ENCODE measurements at places on chromosomes 1 and 21.

- DNase-seq, result no peak
Observed at GRCh38 chr1:225842074-225842473, 32.1 kb downstream of the EPHX1 start.

DNA sequence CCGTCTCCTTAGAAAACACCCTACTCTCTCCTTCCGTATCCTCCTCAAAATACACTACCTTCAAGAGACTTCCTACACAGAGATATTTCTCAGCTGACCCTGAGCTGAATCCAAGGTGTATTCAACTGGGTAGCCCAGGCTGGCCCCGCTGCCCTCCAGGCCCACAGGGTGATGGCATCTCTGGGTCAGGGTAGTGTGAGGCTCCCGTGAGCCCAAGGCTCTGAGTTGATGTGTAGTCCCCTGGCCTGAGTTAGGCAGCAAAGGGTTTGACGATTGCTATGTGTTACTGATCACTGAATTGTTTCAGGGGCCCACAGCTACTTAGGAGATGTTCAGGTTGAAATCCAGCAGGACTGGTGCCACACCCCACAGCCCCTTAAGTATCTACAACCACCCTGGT is 6.7 kb downstream of the INAVA start:
- DNase-seq, result no peak

- no peak for DNase-seq
Observed at GRCh38 chr1:23594927-23595353, 35.6 kb upstream of the ID3 start.

GRCh38 chr1:151508833-151509232 is 2.4 kb upstream of the CGN start:
- DNase-seq, result no peak

GRCh38 chr1:5151511-5151910 is 497.1 kb downstream of the AJAP1 start:
- DNase-seq, result no peak

DNA sequence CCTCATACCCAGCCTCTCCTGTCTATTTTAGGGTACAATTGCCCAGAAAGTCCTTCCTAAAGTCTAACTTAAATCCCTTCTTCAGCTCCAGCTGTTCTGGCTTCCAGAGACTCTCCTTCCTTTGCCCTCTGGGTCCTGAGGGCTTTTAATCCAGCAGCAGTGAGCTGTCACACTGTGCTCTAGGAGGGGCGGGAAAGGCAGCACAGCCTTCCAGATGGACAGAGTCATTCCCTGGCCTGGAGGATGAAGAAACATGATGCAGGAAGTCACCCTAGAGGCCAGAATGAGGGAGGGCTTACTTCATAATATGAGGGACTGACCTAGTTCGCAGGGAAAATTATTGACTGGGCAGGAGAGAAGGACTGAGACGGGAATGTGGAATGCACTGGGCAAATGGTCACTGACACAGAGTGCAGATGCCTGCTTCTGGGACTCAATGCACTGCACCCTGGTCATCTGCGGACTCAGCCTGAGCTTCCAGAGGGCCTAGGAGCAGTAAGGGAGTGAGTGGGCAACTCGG is 1.3 kb downstream of the SH2D2A start:
- DNase-seq, result peak; percentile 59

DNA sequence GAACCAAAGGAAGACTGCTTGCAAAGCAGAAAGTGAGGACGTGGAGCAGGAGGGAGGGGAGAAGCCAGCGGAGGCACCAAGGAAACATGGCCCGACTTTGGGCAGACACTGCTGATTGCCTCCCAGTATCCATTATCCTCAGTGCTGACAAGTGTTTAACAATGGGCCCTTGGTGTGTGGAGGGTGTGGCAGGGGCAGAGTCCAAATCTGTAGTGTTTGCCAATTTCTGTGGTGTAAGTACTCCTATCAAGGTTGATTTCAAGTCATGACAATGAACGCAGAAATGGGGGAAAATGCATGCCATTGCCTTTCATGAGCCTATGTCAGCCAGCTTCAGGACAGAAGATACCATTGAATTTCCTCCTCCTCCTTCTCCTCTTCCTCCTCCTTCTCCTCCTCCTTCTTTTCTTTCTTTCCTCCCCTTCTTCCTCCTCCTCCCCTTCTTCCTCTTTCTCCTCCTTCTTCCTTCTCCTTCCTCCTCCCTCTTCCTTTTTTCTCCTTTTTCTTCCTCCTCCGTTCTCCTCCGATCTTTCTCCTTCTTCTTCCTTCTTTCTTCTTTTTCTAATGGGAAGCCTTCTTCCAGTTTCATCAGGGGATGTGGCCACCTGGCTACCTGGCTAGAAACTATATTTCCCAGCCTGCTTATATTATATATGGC is 10.3 kb upstream of the PHC2 start:
- no peak for DNase-seq

DNA sequence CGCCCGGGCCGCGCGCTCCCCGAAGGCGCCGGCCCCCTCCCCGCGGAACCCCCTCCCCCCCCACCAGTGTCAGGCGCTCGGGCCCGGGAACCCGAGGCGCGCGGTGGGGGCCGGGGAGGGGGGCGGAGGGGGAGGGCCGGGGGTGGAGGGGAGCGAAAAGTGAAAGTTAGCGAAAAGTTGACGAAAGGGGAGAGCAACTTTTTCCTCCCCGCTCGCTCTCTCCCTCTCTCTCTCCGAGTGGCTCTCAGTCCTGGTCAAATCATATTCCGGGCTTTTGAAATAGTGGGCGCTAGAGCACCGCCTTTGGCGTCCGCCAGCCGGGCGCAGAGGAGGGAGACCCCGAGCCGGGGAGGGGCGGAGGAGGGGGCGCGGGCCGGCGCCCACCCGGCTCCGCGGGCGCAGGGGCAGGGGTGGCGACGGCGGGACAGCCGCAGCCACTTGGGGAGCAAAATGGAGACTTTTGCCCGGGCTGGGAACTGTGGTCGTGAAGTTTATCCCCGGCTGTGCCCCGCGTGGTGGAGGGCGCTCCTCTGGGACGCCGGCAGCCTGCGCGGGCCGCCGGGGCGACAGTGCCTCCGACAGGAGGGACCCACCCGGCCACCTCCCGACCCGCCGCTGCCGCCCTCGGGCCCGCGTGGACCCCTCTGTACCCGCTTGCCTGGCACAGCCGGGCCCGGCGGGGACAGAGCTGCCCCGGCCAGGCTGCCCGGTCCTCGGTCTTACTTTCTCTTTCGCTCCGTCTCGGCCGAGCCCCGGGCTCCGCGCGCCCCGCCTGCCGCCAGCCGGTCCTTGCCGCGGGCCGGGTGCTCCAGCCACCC is 697 bp downstream of the PRDM16 start:
- DNase-seq, result peak; percentile 51

GRCh38 chr1:87523466-87523865 is 194.8 kb downstream of the LMO4 start:
- no peak for DNase-seq

- DNase-seq, result peak; percentile 65
Observed at GRCh38 chr1:218480137-218480536, 135.0 kb downstream of the TGFB2 start.

DNA sequence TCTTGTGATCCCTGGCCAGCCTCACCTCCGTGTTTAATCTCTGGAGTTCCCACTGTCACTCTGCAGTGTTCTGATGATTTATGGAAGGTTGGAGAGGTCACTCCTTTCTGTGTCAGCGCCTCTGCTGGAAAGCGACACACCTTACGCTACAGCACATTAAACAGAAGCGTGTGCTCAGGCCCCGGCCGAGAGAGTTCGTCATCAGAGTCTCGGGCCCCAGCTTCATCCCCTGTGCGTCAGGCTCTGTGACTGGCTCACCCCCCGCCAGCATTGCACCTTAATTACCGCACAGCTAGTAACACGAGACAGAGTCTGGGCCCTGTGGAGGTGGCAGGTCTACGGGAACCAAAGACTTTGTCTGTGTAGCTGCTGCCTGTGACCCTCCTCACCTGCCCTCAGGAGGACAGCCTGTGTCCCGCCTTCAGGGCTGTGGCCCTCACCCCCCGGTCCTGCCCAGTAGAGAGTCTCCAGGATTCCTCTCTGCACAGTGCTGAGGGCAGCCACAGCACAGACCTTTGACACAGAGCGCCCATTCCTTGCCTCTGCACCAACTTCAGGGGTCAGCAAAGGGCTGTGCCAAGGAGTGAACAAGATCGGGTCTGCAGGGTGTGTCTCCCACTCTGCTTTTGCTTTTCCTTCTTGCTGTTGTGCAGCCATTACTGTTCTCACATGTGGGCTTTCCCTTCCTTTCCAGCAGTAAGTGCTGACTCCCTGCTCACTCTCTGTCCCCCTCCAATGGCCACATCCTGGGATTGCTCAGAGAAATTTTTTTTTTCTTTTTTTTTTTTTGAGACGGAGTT is 157.6 kb downstream of the PGBD5 start:
- DNase-seq, result peak; percentile 89

DNA sequence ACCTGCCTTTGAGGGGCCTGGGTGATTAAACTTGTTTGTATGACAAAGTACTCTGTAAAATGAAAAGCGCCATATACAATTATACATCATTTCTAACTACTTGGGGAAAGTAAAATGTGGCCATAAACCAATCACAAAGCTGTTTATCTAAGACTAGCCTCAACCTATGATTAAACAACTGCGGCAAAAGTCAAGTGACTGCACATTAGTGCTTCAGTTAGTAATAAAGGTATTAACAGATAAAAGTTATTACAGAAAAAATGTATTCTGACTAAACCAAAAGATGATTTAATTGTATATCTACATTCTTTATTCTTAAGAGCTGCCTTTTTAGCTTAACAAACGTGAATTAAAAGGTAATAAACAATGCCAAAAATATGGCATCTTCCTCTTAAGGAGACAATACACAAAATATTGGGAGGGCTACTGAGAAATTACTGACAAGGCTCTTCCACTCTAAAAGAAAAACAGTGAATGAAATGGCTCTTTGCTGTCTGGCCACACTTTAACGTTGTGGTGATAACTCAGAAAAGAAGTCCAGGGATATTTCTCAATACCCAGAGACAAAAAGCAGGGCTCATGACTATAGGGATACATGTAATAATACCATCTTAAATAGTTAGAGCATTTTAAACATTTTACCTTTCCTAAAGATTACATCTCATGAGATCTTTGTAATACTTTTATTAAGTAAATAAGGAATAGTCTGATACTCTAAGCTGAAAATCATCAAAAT is 8.6 kb downstream of the ARHGAP29 start:
- no peak for DNase-seq

- DNase-seq, result no peak
Observed at GRCh38 chr1:20152599-20152930, 13.4 kb downstream of the PLA2G2F start.

GRCh38 chr1:74530892-74531291 is 18.5 kb upstream of the LRRC53 start:
- DNase-seq, result no peak

DNA sequence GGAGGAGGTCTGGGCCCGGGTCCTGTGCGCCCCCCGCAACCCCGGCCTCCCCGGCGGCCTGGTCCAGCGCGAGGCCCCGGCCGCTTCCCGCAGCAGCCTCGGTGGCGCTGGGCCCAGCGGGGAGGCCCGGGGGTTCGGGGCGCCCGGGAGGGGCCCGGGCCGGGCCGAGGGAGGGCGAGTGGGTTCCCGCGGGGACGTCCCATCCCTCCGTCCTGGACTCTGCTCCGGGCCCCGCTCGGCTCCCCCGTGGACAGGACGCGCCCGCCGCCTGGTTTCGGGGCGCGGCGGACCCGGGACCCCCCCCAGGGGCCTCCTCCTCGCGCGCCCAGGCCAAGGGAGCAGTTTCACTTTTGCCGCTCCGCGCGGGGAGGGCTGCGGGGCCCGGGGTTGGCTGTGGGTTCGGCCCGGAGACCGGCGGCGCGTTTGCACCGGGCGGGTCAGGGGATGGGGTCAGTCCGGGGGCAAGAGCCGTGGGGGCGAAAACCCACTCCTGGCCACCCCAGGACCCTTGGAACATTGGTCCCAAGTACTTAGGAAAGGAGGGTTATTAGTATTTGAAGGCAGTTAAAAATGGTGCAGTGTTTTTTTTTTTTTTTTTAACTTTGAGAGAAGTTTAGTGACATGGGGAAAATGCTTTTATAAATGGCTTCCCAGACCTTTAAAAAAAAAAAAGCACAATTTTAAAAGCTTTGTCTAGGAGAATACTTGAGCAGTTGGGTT is 677 bp downstream of the AGPAT3 start:
- no peak for DNase-seq

DNA sequence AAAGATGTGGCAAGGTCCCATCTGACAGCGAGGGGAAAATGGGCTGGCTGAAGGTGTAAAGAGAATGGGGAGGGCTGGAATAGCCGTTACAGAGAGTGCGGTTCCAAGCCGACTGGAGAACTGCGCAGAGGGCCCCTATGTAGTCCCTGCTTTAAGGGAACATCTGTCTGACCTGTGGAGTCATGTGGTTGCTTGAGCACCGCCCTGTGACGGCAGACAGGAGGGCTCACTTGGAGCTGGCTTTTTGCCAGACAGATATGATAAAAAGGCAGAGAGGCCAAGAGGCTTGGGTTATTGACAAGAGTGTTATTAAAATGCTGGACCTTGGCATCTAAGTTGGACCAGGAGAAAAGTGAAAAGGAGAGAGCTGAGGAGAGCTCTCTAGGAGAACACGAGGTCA is 5.9 kb upstream of the PTPRF start:
- DNase-seq, result no peak

DNA sequence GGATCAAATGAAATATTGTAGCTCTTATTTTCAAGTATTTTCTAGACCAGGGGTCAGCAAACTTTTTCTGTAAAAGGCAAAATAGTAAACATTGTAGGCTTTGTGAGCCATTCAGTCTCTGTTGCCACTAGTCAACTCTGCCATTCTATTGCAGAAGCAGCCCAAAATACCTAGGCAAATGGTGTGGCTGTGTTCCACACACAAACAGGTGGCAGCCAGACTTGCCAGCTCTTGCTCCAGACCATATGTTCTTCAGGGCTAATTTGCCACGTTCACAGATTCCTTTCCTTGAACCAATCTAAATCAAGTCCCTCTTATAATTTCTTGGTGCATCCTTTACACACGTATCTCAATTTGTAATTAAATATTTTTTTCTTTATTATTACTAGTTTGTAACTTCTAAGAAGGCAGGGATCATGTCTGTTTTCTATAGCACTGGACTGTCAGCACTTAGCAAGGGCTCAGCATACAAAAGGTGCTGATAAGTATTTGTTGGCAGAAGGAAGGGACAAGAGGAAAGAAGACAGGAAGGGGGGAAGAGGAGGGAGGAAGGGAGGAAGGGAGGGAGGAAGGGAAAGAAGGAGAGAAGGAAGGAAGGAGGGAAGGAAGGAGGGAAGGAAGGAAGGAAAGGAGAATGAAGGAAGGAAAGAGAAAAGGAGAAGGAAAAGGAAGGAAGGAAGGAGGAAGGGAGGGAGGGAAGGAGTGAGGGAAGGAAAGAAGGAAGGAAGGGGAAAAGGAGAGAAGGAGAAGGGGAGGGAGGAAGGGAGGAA is 106.5 kb upstream of the EDEM3 start:
- no peak for DNase-seq

DNA sequence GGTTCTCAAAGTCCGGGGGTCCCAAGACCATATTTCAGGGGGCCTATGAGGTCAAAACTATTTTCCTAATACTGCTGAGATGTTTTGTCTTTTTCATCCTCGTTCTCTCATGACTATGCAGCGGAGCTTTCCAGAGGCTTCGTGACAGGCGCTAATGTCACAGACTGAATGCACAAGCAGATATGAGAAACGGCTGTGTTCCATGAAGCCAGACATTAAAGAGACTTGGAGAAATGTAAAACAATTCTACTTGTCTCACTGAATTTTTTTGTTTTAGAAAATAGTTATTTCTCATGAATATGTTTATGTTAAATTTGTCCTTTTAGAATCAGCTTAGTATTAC is 10.3 kb downstream of the PIGP start:
- no peak for DNase-seq

Data from HTR-8/SVneo (cell line).